ENCODE measurements at places on chromosomes 1 and 21.

DNA sequence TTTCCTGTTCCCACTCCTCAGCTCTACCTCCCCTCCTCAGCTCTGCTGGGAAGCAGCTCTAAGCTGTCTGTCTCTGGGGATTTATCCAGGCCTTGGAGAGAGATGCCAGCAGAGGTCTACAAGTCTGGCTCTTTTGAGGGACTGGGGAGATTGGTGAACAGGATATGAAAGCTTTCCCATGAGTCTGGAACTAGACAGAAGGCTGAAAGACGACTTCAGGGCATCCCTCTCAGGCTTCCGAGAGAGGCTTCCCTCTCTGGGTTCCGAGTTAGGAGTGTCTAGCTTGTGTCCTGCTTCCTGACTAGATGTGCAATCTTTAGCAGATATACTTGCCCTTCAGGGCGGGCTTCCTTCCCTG lies 733 bp downstream of the TMEM35B start:
- no peak for DNase-seq

GRCh38 chr1:234281826-234282489 lies 91.3 kb upstream of the COA6 start:
- DNase-seq, result no peak

DNA sequence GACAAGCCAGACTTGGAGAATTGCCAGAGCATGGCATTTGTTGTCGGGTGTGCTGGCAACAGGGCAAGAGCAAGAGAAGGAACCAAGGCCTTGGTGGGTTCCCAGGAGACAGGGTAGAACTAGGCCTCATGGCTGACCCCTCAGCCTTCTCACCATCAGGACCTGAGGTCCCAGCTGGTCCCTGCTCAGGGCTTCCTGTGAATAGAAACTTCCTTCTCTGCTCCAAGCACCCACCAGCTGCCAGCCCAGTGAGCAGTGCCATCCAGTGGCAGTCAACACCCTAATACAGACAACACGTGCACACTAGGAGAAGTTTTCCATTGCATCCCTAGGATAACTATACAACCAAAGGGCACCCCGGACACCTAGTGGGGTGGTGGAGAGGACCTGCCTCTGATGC lies 22.8 kb downstream of the S100A6 start:
- DNase-seq, result no peak

DNA sequence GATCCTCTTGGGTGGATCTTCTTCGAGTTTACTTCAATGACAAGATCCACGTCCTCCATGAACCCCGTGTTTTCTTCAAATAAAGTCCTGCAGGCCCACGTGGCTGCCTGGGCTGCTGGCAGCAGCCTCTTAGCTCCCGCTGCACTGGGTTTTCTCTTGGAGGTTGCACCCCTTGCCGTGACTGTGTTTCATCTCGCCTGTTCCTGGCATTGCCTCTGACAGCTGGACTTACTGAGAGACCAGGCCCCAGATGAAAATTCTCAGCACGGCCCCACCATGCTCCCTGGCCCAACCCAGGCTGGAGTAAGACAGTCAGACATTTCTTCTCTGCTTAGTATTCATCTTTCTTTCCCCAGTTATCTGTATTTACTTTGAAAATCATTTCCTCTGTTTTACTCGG lies 274.8 kb upstream of the RUNX1 start:
- DNase-seq, result no peak

- DNase-seq, result no peak
Measured at GRCh38 chr1:246595146-246595545, 28.9 kb downstream of the CNST start.

GRCh38 chr1:57845041-57845440 lies 421.2 kb upstream of the DAB1 start:
- no peak for DNase-seq

- DNase-seq, result no peak
Measured at GRCh38 chr21:39774227-39774626, 29.2 kb downstream of the IGSF5 start.

DNA sequence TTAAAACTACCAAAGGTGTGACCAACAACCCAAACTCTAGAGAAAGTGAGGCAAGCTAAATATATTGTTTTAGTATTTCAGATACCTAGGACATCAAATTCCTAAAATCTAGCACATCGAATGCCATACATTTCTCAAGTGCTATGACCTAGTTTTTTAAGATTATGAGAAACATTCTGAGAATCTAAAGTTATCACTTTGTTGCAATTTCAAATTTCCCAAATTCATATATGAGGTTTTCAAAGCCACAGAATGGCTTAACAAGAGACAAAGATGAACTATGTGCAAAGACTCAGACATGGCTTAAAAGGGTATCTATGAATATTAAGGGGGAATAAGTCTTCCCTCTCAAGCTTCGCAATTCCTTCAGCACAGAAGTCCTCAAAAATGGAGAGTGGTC lies 6.8 kb downstream of the SCYL3 start:
- no peak for DNase-seq

DNA sequence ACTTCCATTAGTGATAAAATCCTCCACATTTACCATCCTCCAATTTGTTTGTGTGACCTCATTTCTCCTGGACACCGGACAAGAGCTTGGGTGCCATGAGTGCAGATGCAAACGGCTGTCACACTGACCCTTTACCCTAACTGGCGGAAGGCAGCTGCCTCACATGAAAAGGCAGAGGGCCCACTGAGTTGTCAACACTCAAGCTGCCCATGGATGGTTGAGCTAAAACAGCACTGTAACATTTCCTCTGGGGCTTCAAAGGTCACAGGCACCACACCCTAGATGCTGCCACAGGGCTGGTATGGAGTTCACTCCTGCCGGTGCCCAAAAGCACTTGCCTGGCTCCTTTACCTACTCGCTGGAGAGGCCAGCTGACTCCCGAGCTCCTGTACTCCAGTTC lies 653.4 kb downstream of the KCNT2 start:
- no peak for DNase-seq

- no peak for DNase-seq
Measured at GRCh38 chr1:186511761-186512637, 51.1 kb upstream of the PDC start.

DNA sequence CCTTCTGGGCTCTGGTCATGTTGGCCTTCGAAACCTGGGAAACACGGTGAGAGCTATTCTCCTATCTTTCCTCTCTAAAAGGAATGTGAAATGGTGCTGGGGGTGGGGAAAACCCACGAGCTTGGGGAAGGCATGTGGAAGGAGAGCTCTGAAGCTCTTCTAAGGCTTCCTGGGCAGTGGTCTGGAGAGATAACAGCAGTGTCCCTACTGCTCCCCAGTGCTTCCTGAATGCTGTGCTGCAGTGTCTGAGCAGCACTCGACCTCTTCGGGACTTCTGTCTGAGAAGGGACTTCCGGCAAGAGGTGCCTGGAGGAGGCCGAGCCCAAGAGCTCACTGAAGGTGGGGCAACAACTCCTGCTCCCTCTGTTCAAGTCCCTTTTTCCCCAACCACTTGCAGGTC lies 2.8 kb downstream of the USP21 start:
- no peak for DNase-seq

GRCh38 chr21:28215214-28215954 lies 777.3 kb downstream of the LTN1 start:
- no peak for DNase-seq

GRCh38 chr1:92623187-92623778 lies 136.6 kb upstream of the GFI1 start:
- no peak for DNase-seq

DNA sequence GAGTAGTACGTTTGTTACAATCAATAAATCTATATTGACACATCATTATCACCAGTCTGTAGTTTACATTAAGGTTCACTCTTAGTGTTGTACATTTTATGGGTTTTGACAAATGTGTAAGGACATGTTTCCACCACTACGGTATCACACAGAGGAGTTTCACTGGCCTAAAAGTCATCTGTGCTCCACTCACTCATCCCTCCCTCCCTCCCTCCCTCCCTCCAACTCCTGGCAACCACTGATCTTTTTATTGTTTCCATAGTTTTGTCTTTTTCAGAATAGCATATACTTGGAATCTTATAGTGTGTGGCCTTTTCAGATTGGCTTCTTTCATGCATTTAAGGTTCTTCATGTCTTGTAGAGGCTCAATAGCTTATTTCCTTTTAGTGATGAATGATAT lies 44.1 kb upstream of the RHOU start:
- DNase-seq, result no peak

GRCh38 chr1:8318436-8318835 lies 522 bp downstream of the SLC45A1 start:
- no peak for DNase-seq

- no peak for DNase-seq
Measured at GRCh38 chr1:41580021-41580420, 95.5 kb upstream of the EDN2 start.

DNA sequence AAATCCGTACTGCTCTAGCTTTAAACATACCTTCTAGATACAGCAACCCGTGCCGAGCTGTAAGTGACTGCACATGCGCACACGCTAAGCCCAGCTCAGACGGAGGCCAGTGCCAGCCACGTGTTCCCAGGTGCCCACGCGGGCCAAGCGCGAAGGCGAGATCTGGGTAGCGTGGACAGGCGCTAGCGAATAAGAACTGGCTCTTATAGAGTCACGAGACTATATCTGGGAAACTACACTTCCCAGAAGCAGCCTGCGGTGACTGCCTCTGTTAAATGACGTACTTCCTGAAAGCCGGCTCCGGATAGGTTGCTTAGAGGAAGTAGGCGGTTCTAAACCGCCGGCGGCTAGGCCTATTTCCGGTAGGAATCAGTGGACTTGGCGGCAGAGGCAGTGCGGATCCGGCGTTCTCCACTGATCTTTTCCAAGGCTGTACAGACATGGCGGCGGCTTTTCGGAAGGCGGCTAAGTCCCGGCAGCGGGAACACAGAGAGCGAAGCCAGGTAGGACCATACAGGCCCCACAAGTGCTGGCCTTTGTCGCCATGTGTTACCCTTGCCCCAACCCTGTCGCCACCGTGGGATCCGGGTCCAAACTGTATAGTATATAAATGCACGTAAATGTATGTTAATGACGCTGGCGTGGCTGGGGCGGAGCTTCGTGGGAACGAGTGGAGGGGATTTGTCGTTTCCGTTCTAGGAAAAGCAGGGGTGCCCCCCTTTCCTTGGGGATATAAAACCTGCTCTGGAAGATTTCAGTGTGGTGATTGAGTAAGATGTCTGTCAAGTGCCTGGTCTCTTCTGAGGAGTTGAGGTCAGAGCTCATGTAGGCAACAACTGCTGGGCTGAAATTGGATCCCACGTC lies at the start of gene UTP11:
UTP11 (plus strand) TSS at position 372 of the 864 bp plus-strand sequence; CDS start at position 441, 69 bp downstream.
- peak; percentile 70 for DNase-seq

- DNase-seq, result no peak
Measured at GRCh38 chr1:61274939-61275338, 192.6 kb downstream of the NFIA start.

- DNase-seq, result no peak
Measured at GRCh38 chr1:24015221-24016210, 35.4 kb upstream of the SRSF10 start.

DNA sequence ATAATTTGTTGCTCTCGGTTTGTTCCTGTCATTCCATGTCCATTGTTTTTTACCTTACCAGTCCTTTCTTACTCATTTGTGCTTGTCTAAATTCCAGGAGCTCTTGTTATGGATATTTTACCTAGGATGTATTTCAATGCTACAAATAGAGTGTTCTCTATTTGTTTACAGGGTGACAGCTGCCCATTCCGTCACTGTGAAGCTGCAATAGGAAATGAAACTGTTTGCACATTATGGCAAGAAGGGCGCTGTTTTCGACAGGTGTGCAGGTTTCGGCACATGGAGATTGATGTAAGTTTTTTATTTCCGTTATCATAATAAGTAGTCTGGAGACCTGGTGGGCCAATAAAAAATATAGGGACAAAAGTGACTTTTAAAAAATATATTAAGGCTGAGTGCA lies 23.0 kb downstream of the ZBED6 start:
- no peak for DNase-seq

DNA sequence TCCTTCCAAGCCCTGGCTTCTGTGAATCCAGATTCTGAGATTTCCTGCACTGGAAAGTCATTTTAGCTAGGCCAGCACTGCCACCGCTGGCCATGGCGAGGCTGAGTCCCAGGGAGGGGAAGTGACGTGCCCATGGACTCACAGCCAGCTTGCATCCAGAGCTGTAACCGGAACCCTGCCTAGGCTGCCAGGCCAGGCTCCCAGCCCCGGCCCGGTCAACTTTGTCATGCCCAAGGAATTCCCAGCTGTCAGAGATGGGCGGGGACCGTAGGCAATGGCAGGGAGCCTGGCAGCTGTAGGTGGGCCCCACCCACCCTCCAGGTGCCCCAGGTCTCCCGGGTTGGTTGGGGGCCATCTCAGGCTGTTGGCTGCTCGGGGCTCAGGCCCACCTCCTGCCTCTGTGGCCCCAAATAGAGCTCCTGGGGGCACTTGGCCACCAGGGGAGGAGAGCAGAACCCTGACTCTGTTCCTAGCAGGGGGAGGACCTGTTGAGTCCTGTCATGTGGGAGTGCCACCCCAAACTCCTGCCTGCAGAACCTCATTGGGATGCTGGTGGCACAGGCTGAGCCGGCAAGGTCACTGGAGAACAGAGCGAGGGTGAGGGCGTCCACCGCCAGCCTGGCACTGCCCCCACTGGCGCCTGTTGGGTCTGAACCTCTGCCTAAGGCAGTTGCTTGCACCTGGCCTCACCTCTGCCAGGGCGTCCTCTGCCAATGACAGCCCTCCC lies 57.8 kb downstream of the FOXO6 start:
- no peak for DNase-seq

GRCh38 chr1:9633493-9633892 lies 18.0 kb upstream of the PIK3CD start:
- DNase-seq, result no peak

GRCh38 chr1:63663301-63663700 lies 70.1 kb downstream of the PGM1 start:
- DNase-seq, result no peak

GRCh38 chr1:234555390-234556024 lies 54.5 kb downstream of the IRF2BP2 start:
- DNase-seq, result no peak

DNA sequence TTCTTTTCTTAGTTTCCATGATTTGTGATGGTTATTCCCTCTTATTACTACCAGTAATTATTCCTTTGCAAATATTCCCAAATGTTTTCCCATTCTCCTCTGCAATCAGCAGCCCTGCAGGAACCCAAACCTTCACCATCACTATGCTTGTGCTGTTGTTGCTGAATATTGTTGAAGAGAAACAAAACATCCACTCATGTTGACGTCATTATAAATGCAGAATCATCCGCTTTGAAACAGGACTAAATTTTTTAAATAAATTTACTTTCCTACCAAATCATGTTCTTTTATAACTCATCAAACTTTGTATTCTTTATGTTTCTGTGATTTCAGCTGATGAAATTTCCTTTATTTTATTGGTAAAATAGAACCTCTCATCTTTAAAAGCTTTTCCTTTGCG lies 787.0 kb upstream of the B3GALT2 start:
- no peak for DNase-seq

- no peak for DNase-seq
Measured at GRCh38 chr1:213376862-213377372, 325.9 kb downstream of the RPS6KC1 start.

- DNase-seq, result no peak
Measured at GRCh38 chr21:40540216-40540615, 306.7 kb downstream of the DSCAM start.
